Neural crest cell (in vitro differentiated cells): ENCODE measurements at places on chromosomes 13 and 19.

DNA sequence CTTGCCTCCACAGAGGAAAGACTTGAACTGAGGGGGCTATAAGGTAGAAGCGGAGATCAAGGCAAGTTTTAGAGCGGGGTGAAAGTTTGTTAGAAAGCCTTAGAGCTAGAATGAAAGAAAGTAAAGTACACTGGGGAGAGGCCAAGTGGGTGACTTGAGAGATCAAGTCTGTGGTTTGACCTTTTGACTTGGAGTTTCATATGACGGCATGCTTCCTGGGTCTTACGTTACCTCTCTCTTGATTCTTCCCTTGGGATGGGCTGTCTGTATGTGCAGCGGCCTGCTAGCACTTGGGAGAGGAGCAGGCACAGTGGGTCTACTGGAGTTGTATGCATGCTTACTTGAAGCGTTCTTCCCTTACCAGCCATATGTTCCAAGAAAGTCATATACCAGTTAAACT is 1768.5 kb downstream of the PCDH9 start:
- DNase-seq, result no peak

DNA sequence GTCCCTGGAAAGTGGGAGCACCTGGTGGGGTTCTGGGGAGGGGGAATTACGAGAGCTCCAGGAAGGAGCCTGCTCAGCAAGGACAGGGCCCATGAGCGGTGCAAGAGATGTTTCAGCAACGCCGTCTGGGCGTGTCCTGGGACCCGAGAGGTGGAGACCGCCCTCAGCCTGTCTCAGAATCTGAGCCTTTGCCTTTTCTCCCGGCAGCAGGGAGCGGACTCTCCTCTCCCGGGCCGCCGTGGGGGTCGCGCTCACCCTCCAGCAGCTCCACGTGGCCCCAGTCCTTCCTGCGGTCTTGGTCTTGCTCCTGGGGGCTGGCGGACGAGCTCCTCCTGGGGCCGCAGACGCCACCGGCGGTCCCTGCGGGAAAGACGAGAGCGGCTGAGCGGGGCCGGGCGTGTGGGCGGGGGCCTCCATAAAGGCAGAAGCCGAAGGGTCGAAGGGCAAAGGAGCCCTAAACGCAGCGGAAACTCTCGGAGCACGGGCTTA is 714 bp downstream of the POLRMT start:
- peak; percentile 52 for DNase-seq

- no peak for DNase-seq
Measured at GRCh38 chr13:67642657-67643056, 412.5 kb upstream of the PCDH9 start.

DNA sequence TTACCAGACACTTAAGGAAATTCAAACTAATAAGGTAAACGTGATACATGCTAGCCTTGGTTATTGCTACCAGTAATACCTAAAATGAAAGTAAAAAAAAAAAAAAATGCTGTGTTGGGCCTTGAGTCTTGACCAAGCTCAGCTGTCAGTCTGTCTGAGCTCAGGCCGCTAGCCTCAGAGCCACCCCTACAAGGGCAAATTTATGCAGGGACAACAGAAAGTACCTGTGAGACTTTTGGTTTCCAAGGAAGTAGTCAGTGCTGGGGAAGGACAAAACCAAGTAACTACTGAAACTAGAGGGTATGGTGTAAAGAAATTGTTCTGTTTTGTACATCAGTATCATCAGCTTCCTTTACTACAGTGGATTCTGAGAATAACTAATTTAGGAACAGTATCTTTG is 134.3 kb upstream of the SLITRK5 start:
- DNase-seq, result no peak

- no peak for DNase-seq
Measured at GRCh38 chr13:31956980-31957644, 74.5 kb upstream of the FRY start.

- no peak for DNase-seq
Measured at GRCh38 chr13:28037399-28037798, 48.9 kb upstream of the URAD start.

DNA sequence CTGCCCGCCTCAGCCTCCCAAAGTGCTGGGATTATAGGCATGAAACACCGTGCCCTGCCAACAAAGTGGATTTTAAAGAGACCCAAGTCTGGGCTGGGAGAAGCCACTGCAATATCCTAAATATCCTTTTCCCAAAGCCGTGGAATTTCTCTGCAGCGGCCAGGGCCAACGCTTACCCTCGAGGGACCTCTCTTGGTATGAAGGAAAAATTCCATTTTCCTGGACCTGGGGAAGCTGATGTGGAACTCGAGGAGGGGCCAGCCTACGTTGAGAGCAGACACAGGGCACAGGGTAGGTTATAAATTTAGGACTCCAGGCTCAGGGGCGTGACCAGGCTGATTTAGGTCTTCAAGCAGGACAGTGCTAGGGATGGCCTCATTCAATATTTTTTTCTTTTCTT is 17.7 kb upstream of the UPF1 start:
- no peak for DNase-seq

GRCh38 chr13:27311518-27312210 is 41.0 kb downstream of the RASL11A start:
- DNase-seq, result no peak

DNA sequence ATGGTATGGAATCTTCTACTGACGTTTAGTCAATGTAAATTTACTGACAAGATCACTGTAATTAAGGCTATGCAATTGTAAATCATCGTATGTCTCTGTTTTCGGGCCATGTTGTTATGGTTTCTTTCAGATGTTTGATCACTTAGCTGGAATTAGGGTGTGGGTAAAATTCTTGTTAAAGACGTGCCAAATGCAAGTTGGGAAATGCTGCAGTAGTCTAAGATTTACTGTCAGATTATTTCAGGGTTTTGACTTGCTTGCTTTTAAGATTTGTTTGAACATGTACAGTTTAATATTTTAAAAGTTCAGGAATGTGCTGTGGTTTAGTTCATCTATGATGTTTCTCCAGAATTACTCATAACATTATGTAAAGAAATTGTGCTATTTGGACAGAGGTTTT is 10.8 kb downstream of the NDFIP2 start:
- DNase-seq, result no peak

- DNase-seq, result peak; percentile 94
Measured at GRCh38 chr13:76980075-76980718, 11.7 kb upstream of the CLN5 start.

DNA sequence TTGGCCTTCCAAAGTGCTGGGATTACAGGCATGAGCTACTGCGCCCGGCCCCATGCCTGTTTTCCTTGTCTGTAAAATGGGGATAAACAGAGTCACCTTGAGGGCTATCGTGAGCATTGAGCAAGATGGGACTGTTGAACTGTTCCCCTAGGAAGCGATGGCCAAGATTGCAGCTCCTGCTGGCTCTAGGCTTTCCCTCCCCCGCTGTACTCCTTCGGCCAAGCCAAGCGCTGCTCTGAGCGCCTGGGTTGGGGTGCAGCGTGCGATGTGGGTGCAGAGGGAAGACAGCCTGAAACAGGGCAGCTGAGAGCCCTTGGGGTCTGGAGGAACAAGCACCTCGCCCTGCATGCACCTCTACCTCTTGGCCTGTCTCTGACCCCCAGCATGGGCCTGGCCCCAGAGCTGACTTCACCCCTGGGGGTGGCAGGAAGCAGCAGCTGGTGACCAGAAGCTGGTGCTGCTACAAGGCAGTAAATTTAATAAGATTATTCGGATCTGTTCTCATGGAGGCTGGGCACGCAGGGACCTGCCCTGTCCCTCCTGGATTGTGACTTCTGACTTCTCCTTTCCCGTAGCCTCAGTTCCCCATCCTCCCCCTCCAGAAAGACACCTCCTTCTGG is 5.3 kb downstream of the GNG8 start:
- DNase-seq, result no peak

GRCh38 chr19:43768273-43769050 is 12.3 kb downstream of the KCNN4 start:
- no peak for DNase-seq

DNA sequence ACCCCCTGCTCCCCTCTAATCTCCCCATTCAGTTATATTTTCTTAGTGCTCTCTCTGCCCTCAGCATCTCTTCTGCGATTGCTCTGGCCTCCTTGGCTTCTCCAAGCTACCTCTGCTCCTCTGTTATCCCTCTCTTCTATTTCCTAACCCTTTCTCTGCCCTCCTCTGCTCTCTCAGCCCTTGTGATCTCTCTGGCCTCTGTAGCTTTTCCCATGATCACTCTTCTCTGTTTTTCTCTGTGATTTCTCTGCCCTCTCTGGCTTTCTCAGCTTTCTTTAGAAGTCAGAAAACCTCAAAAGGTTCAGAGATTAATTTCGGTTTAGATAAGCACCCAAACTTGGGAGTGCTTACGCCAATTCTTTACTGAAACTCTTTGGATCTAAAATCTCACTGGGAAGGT is 795.0 kb downstream of the DIAPH3 start:
- no peak for DNase-seq

DNA sequence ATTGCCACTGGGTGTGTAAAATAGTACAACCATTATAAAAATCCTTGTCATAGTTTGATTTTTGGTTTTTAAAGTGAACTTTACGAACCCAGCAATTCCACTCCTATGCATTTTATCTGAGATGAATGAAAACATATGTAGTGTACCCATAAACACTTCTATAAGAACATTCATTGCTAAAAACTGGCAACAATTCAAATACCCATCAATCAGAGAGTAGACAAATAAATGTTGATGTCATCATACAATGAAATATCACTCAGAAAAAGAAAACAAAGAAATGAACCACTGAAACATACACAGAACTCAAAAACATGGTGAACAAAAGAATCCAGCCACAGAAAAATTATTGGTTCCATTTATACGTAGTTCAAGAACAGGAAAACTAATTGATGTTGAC is 202.3 kb downstream of the ABCC4 start:
- DNase-seq, result no peak
